SHP77 treated with DMSO at 0.1 percent for 48 hours (cell line): ENCODE measurements at places on chromosomes 11 and 22.

DNA sequence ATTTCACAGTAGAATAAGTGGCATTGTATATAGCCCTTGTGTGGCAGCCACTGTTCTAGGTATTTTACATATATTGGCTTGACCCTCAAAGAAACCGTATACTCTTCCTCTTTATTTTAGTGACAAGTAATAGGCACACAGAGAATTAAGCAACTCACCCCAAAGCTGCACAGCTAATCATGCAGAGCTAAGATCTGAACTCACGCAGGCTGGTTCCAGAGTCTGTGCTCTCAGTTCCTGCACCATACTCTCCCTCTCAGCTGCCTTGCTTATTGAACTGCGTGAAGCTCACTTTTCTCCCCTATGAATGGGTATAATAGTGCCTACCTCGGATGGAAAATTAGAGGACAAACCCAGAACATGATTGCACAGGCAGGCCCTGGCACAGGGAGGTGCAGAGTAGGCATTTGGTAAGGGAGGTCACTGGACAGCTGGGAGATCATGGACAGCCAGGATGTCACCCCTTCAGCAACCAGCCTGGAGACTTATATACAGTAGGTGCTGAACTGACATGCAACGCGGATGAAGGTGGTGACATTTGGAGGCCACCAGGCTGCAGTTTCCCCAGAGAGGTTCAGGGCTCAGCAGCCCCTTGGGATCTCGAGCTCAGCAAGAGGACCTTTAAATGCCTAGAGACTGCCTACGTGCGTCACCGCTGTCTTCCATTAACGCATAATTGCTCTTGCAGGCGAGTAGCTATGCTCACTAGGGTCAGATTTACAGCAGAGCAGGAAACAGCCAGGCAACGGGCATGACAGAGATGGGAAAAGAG lies 78.4 kb upstream of the TP53I11 start:
- DNase-seq: no peak

GRCh38 chr22:37205046-37205445 lies 7.2 kb downstream of the SSTR3 start:
- DNase-seq: no peak

- no peak for DNase-seq
These were observed 326.6 kb downstream of the MN1 start for GRCh38 chr22:27474711-27475547.

- DNase-seq: no peak
These were observed 17.0 kb upstream of the WDR74 start for GRCh38 chr11:62856333-62856895.
